Body of pancreas (tissue), 4 donors: ENCODE measurements at places on chromosomes 4 and X.

DNA sequence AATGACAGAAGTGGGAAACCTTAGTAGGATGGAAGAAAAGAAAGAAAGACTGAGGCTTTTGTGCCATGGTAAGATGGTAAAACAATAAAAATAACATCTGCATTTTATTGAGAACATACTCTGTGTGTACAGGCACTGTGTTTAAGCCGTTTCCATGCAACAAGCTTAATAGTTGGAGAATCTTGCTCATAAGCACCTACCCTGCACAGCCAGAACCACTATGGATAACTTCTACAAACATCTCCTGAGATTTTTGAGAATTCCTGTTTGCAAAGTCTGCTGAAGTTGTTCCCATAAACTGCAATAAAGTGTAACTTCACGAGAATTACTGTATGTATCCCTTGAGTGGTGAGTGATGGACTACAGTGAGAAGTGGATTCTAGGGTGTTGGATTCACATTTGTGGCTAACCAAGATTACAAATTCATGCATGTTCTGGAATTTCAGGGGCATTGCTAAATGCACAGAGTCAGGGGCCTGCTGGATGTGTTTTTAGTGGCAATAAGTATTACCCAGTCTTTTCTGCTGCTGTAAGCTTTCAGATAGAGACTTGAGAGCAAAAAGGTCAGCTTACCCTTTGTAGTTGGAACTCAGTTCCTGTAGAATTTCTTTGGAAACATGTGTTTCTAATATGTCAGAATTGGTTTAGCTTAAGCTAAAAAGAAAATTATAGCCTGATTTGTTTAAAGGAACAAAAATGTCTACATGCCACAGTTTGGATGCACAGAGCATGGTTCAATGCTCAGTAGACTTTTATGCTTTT is 132.5 kb downstream of the AFF1 start:
- DNase-seq = no peak

DNA sequence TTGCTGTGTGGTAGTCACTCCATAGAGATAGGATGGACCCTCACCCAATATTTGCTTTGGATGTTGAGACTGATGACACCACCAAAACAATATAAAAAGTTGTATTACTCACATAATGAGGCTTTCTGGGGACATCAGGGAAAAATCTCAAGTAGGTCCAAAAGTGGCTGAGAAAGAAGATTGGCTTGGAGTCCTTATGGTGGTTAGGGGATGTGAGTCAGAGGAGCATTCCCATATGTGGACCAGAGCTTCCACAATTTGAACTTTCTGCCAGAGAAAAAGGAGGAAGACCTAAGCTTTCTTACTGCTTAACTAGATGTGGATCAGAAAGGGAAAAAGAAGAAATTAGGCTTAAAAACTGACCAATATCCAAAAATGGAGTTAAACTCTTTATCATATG is 460.5 kb downstream of the SH3BGRL start:
- no peak for DNase-seq

- no peak for DNase-seq
Observed at GRCh38 chr4:27057053-27057452, 196.4 kb downstream of the STIM2 start.

DNA sequence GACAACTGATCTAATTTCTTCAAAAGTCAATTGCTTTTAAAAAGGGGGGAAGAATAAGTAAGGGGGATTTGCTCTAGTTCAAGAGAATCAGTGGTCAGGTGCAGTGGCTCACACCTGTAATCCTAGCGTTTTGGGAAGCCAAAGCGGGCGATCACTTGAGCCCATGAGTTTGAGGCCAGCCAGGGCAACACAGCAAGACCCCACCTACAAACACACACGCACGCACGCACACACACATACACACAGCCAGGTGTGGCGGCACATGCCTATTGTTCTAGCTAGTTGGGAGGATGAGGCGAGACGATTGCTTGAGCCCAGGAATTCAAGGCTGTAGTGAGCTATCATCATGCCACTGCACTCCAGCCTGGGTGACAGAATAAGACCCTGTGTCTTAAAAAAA is 9.6 kb downstream of the GRSF1 start:
- no peak for DNase-seq

DNA sequence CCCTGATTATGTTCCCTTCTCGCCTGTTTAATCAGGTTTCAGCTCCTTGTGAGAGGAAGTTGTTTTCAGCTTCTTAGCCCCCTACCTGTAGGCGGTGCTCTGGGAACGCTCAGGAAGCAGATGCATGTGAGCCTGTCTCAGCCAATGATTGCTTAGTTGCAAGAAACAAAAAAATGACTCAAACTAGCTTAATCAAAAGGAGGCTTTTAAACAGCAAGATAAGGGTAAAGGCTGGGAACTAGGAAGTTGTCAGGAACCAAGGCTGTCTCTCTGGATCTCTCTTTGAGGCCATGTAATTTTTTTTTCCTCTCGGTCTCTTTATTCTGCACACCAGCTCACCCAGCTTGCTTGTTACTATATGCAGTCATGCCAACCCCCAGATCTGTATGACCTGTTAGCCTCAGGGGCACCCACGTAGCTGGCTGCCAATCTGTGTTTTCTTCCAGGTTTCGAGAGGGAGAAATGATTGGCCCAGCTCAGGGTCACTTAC is 109.1 kb downstream of the PTTG2 start:
- DNase-seq = peak; percentile 84

GRCh38 chr4:98068495-98068894 is 74.8 kb downstream of the STPG2 start:
- no peak for DNase-seq

DNA sequence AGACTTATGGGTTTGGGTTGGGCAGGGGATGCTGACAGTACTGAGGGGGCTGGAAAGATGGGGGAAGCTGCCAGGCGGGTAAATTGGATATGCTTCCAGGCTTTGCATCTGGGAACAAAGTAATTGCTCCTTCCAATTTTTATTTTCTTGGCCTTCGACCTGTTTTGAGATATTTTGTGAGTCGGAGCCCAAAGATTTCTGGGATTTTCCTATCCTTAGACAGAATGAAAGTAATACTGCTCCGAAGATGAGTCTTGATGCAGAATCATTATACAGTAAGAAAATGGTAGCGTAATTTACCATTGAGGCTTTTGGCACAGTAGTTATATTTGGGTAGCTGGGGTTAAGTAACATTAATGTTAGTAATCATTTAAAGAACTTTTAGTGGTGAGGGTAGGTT is 1.4 kb downstream of the SMARCA5 start:
- DNase-seq = no peak

- DNase-seq = no peak
Observed at GRCh38 chr4:8093587-8094274, 64.9 kb downstream of the ABLIM2 start.

GRCh38 chr4:2042204-2042946 is 16.8 kb upstream of the NAT8L start:
- peak; percentile 39 for DNase-seq

DNA sequence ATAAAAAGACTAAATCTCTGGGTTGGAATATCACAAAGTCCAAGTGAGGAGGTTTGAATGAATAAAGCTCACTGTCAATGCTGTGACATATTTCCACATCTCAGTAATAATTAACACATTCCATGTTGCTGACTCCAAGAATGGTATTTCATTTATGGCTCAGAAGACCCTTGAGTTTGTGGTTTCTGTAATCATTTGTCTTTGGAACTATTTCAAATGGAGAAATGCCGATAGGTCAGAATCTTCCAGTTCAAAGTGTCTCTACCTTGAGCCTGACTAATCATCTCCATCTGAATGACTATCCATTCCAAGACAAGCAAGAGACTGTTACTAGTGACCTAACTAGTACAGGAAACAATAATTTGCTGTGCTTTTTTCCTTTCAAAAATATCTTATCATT is 24.2 kb upstream of the SLC2A9 start:
- DNase-seq = no peak

DNA sequence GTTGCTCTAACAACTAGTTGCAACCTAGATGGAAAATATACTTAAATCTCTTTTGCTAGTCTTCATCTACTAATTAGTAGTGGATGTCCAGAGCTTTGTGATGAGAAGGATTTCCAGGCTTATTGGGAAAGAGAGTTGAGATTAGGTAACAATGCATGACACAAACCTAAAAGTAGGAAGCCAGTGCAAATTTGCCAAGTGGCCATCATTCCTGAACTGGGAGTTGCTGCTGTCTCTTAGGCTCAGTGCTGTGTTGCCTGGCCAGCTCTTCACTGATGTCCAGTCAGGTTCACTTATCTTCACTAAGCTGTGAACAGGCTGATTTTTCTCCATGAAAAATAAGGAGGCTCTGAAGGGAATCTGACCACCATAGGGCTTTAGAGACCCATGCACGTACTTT is 105.6 kb upstream of the AMOT start:
- DNase-seq = no peak

GRCh38 chrX:120271218-120271617 is 20.6 kb downstream of the ZBTB33 start:
- no peak for DNase-seq

DNA sequence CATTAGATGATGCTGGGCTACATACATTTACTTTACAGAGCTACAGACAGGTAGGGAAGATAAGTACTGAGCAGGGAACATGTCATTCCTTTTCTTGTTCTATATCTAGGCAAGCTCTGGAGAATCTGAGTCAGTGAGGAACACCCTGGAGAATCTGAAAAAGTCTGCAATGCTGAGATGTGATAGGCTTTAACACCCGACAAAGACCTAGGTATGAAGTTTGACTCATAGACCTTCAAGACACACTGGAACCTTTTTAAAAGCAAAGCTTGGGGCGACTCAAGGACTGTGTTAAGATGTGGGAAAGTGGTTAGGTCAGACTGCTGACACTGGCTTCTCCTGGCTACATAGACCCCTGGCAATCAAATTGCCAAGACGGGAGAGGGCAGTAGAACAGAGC is 42.8 kb downstream of the OSTC start:
- no peak for DNase-seq

- peak; percentile 67 for DNase-seq
Observed at GRCh38 chr4:15778289-15779241, at the start of gene CD38. TSS of gene CD38 (plus strand) at chr4:15778328. CDS start at chr4:15778415, 87 bp downstream.

DNA sequence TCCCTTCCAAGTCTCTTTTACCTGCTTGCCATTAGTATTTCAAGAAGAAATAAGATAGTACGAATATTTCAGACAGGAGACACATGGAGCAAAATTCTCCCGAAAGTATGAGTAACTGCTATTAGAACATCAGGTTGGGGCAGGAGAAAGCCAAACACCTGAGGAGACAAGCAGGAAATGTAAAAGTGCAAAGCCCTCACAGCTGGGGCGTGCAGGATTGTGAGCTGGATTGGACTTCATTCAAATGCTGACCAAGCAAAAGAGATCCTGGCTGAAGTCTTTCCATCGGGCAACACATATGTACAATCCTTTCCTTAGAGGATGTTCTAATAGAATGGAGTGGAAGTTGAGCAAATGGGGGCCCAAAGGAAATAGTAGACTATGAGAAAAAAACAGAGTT is 76.8 kb downstream of the DTHD1 start:
- peak; percentile 42 for DNase-seq

GRCh38 chr4:65538571-65538970 is 131.7 kb downstream of the EPHA5 start:
- no peak for DNase-seq

DNA sequence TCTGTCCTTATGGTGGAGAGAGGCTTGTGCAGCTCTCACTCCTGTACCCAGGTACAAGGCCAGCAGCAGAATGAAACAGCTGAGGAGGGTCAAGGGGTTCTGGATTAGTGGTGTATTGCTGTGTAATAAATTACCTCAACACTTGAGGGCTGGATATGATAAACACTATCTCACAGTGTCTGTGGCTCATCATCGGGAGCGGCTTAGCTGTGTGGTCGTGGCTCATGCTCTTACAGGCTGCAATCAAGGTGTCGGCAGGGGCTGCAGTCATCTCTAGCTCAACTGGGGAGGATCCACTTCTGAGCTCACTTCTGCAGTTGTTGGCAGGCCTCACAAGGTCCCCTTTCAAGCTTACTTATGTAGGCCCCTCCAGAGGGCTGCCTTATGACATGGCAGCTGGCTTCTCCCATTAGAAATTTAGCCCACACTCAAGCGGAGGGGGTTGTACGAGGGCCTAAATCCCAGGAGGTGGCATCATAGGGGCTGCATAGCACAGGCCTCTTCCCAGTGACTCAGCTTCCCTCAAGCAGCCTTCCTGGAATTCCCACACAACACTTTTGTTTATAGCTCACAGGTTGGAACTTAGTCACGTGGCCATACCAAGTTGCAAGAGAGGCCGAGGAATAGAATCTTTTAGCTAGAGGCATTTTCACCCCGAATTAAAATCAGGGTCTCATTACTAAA is 148.2 kb upstream of the RPS6KA3 start:
- no peak for DNase-seq

DNA sequence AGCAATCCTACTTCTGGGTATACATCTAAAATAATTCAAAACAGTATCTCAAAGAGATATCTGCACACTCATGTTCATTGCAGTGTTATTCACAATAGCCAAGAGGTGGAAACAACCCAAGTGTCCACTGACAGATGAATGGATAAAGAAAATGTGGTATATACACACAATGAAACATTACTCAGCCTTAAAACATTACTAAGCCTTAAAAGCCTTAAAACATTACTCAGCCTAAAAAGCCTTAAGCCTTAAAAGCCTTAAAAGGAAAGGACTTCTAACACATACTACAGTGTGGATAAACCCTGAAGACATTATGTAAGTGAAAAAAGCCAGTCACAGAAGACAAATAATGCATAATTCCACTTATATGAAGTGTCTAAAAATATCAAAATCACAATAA is 40.3 kb upstream of the TFDP3 start:
- no peak for DNase-seq

DNA sequence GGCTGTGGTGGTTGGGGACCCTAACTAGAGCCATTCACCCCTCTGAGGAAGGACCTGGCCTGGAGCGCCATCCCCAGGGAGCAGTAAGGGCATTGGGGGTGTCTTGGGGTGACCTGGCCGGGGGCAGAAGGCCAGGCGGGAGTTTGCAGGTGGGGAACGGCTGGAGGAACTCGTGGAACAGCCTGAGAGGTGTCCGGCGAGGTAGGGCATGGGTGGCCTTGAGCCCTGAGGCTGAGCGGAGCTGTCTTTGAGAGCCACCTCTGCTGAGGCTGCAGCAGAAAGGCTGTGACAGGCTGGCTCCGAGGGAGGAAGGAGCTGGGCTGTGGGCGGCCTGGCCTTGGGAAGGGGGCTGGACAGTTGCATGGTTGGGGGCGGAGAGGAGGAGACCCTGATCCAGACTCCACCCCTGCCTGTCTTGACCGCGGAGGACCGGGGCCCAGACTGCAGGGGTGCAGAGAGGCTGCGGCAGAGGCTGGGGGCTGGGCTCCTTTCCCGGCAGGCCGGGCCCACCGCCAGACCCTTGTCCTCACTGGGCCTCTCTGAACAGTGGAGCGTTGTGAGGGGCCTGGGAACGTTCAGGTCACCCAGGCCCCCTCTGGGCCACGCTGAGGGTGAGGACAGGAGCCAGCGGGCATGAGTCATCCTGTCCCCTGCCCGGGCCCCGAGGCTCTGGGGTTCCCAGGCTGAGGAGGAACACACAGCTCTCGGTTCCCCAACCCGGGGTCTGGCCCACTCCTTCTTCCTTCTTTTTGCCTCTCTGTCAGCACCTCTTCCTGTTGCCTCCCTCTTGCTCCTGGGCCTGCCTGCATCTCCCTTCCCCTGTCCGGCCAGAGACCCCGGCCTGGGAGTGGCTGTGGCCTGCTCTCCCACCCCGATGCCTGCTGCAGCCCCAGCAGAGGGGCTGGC is 8.1 kb downstream of the SH3BP2 start:
- DNase-seq = peak; percentile 62

- DNase-seq = no peak
Observed at GRCh38 chr4:5267408-5267807, 216.1 kb downstream of the STK32B start.
